T1000 (cell line): ENCODE measurements at places on chromosomes 4 and X.

DNA sequence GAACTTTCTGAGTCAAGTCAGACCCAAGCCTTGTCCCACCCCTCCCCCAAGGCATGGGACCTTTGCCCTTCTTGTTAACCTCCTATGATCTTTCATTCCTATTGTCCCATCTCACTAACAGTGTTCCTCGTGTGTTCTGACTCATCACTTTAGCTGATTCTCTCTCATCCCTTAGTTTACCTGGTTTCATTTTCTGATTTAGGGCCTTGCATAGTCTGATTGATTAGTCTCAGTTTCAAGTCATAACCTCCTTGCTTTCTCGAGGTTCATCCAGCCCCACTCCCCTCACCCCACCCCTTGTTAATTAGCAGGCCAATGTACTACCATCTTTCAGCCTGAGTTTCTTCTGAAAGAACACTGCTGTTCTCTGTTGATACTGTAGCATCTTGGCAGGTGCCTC is 517.4 kb downstream of the RPA4 start:
- DNase-seq: no peak

GRCh38 chr4:102253860-102254259 is 91.4 kb downstream of the SLC39A8 start:
- no peak for DNase-seq

GRCh38 chrX:39953879-39954278 is 143.9 kb downstream of the BCOR start:
- peak; percentile 28 for DNase-seq

GRCh38 chrX:140151316-140151715 is 186.0 kb upstream of the CXorf66 start:
- DNase-seq: no peak

DNA sequence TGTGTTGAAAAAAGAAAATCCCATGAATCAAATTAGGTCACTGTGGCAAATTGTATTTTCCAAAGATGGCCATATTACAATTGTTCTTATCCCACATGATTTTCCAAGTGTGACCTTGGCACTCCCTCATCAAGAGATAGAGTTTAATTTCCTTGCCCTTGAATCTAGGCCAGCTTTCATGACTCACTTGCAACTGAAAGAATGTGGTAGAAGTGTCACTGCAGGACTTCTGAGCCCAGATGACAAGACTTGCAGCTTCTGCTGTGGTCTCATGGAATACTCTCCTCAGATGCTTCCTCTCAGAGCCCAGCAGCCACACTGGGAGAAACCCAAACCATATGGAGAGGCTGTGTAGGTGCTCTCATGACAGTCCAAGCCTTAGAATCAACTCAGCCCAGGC is 139.0 kb downstream of the ADAMTS3 start:
- DNase-seq: no peak

- DNase-seq: peak; percentile 7
Measured at GRCh38 chr4:146333187-146333894, 119.0 kb downstream of the REELD1 start.

GRCh38 chr4:184850018-184850417 is 24.2 kb upstream of the ACSL1 start:
- DNase-seq: no peak

DNA sequence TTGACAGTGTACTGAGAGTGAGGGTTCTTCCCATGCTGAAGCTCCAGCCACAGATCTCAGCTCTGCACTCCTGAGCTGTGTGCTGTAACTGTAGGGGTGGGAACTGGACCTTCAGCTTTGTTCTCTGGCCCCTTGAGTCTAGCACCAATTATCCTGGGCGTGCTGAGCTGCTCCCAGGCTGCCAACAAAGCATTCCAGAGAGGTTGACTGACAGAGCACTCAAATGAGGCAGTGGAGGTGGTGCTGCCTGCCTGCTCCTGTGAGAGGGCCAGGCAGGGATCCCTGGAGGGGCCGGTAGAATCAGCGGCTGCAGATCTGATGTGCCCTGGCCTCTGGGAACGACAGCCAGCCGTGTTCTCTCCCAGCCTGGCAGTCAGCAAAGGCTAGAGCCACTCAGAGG is 375.7 kb upstream of the AADAT start:
- no peak for DNase-seq
